CD4-positive, alpha-beta T cell treated with Interferon gamma for 1 hour (primary cell): ENCODE measurements at places on chromosomes 13 and 19.

DNA sequence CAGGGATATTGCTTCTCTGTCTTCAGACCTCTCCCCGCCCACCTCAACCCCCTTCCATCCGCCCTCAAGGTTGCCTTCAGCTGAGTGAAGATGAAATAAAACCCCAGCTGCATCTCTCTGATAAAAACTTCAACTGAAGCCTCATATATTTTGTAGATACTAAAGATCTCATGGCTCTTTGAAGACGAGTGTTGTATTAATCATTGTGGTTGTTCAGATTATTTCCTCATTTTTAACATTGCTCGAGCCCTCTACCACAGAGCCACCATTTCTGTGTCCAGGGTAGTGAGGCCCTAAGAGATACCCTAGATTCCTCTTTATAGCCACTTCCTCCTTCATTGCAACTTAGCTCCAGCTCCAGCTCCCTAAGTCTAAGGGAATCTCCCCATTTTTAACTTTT, 312.8 kb upstream of the ZNF507 start:
- DNase-seq = no peak

DNA sequence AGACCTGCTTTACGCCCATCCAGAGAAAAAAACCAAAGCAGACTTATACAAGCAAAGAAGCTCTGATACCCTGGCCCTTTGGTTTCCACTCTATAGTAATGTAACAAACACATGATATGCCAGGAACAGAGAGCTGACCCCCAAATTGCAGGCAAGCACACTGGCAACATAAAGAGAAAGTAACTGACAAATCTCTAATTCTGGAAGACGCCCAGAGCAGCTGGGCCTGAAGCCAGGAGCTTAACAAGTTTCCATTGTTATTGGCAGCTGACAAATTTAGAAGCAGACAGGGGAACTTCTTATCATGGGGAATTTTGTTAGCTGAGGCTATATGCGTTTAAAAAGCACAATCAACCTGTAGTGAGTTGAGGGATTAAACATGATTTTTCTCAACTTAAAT, 158.0 kb downstream of the DLEU7 start:
- DNase-seq = no peak

- no peak for DNase-seq
Observed at GRCh38 chr13:25203127-25203740, 31.1 kb upstream of the AMER2 start.

DNA sequence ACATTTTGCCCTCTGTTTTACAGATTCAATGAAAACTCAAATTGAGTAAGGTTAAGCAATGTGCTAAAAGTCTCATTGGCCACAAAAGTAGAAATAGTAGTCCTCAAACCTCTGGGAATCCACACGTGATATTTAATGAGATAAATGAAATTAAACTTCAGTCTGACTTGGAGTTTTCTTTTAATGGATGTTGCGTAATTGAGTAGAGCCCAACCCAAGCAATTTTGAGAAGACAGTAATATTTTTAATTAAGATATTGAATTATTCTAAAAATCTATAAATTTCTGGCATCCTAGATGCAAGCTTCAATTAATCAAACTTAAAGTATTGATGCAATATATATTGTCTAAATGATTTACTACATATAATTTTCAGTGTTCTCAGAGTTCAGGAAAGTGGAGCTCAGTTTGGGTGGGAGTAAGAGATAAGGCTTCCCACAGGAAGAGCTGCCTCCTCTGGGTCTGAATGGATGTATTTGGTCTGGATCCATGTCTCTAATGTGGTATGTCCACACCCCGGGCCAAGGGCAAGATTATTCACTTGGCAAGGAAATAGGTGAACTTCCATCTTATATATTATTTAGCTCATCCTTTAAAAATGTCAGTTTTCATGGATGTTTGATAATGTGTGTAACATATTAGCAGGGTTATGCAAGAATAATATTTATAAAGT, 6.9 kb downstream of the MBNL2 start:
- DNase-seq = no peak
